Activated CD4-positive, alpha-beta T cell treated with anti-CD3 and anti-CD28 coated beads for 1 hour (primary cell): ENCODE measurements at places on chromosomes 3 and 15.

- no peak for DNase-seq
These were observed 531.4 kb downstream of the ZIC1 start for GRCh38 chr3:147940405-147941193.

DNA sequence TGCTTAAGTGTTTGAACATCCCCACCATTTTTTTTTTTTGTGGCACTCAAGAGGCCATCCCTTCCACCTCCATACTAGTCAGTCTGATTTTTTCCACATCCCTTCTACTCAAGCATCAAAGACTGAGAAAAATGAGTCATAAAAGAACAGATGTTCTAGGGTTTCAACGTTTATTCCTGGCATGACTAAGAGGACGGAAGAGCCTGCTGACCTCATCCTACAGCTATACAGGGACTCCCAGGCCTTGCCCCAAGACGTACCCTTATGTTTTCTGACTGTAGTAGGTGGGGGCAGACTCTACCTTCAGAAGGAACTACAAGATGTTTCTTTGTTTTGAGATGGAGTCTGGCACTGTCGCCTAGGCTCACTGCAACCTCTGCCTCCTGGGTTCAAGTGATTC is 3.3 kb upstream of the ITPKA start:
- DNase-seq, result no peak

- no peak for DNase-seq
These were observed 378.7 kb downstream of the MCTP2 start for GRCh38 chr15:94610069-94610468.

DNA sequence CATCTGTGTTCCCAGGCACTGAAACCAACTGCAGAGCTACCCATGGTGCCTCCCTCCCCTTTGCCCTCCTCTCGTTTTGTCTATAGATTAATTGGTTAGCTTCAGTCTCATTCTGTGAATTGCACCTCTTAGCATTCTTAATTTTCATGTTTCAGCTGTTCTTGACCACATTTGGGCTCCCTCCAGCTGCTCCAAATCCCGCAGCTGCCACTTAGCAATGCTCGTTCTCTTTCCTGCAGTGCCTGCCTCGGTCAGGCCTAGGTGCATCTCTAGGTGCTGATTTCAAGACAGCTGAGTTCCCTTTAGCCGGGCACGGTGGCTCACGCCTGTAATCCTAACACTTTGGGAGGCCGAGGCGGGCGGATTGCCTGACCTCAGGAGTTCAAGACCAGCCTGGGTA is 47.0 kb upstream of the SMAD3 start:
- DNase-seq, result no peak

DNA sequence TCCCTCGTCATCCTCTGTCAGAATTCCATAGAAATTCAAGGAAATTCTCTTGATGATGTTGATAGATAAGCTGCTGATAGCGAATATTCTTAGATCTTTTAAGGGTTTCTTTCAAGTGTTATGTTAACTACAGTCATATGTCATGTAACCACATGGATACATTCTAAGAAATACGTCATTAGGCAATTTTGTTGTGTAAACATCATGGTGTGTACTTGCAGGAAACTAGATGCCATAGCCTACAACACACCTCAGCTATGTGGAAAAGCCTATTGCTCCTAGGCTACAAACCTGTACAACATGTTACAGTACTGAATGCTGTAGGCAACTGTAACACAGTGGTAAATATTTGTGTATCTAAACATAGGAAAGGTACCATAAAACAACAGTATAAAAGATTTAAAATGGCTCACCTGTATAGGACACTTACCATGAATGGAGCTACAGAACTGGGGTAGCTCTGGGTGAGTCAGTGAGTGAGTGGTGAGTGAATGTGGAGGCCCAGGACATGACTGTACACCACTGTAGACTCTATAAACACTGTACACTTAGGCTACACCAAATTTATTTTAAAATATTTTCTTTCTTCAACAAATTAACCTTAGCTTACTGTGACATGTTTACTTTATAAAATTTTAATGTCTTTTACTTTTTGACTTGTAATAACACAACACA is 34.6 kb downstream of the GLDN start:
- DNase-seq, result no peak

DNA sequence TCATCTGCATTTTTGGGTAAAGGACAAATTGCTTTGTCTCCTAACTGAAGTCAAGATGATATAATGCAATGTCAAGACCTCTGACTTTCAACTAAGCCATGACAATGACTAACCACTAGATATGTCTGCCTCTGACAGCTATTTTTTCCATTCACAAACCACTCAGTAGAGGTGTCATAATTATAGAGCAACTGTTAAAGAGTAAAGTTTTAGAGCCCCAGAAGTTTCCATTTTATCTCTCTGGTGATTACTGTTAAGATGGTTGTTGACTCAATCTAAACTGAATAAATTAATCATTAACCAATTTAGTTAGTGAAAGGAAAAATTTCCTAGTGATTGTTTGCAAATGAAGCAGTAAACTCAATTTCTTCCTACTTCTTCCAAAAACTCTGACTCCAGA is 779.9 kb downstream of the GRM7 start:
- no peak for DNase-seq

GRCh38 chr15:61226361-61227256 is 2.5 kb downstream of the RORA start:
- no peak for DNase-seq

DNA sequence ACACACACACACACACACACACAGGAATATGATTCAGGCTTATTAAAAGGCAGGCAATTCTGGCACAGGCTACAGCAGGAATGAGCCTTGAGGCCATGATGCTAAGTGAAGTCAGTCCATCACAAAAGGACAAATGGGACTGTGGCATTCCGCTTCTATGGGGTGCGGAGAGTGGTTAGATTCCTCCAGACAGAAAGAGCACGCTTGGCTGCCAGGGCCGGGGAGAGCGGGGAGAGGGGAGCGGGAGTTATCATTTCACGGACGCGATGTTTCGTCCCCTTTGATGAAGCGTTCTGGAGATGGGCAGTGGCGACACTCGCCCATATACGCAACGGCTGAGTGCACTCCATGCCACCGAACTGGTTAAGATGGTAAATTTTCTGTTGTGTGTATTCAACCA is 58.5 kb upstream of the FAM174B start:
- DNase-seq, result no peak

DNA sequence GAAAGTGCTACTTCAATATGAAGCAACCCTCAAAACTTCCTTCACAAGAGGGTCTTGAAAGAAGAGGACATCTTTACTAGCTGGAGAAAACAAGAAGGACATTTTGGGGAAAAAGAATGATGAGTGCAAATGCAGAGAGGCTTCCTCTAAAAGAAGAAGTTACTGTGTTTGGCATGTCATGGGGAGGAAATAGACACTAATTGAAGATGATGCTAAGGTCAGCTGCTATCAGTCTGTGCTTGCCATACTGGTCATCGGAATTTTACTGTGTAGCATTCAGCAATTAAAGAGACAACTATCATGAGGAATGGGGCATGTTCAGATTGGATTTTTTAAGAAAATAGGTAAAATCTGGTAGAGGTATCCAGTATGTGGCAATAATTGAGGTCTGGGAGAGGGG is 60.0 kb downstream of the THRB start:
- no peak for DNase-seq

DNA sequence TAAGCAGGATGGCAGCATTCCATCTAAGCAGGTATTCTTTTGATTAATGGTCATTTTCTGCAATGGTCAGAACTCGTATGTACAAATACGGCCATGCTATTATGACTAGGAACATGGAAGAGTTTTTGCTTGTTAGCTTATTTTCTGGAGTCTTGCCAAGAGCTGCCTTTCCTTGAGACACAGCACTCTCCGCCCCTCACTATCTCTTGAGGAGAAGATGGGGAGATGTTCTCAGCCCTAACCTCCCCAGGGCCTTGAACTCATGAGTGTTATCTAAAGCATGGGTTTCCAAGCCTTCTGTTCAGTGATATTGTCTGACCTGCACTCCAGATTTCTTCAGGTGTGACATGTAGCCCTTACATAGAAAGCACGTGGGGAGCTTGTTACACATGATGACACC is 65.9 kb upstream of the ACTC1 start:
- no peak for DNase-seq

GRCh38 chr3:138433892-138434275 is 532 bp upstream of the ESYT3 start:
- DNase-seq, result no peak

DNA sequence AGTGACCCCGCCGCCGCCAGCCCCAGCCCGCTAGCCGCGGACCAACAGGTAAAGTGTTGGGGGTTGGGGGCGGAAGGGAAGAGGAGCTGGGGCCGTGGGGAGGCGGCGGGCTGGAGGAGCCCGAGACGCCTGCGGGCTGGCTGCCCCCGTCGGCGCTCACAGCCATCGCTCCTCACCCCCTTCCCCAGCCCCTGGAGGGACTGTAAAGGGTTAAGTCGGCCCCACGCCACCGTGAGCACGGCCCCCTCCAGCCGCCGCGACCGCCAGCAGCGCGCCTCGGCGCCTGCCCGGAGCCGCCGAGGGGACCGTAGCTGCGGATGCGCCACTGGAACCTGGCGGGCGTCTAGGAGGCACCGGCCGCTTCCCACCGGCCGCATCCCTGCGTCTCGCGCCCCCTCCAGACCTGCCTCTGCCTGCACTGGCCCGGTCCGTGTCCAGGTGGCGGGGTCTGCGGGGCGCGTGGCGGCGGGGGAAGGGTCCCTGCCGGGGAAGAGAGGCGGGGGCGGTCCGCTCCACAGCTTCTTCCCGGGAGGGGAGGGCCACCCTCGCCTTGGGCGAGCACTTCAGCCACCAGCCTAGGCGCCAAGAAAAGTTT is 522 bp downstream of the MED12L start:
- DNase-seq, result no peak

- DNase-seq, result no peak
These were observed 69.1 kb downstream of the MAGEF1 start for GRCh38 chr3:184642631-184643285.

DNA sequence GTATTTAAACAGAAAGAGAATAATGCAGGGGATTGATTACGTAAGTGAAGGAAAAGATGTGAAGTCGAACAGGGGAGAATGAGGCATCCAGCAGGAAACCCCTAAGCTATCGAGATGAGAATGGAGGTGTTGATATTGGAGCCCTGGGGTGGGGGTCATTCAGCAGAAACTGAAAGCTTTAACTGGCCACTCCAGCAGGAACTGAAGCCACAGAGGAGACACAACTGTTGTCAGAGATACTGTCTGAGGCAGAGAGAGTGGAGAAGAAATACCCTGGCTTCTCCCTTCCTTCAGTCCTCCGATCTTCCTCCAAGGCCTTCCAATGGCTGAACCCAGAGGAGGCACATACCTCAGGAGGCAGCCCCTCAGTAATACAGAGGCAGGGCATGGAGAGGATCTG is 152.4 kb downstream of the THRB start:
- DNase-seq, result no peak

DNA sequence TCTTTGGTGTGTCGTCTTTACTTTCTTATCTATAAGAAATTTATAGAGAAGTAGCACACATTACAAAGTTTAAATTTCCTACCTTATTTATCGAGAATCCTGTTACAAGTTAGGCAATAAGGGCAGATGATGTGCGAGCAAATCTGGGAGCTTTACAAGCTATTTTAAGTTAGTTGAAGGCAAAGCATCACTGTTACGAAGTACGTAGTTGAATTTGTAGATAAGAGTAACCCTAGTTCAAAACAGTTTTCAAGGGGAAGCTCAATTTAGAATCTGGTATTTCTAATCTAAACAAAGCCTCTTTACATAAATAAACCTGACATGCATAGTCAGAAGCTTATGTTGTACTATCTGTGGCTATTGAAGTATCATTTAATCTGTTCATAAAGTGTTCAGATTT is 8.4 kb downstream of the KBTBD8 start:
- DNase-seq, result no peak

DNA sequence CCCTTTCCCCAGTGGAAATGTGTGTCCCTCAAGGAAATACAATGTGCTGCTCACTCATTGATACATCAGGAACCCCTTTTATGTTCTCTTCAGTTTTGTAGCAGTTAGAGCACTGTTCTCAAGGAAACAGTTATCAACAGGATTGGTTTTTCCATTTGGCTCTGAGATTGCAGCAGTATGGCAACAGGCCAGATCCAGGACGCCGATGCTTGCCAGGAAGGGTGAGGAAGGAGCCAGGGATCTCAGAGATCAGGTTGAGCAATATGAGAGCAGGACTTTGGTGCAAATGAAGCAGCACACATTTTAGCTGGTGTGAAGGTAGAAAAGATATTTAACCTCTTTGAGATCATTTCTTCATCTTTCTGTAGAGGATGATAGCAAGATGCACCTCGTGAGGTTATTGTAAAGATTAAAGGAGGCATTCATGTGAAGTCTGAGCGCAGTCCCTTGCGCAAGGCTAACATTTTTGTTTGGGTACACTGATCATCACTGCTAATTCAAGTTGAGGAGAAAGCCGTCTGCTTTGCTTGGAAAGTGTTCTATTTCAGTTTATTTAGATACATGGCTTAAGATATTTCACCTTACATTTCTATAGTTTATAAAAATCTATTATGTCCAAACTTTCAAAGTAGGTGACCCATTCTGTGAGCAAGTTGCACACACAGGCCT is 68.5 kb downstream of the KCNH8 start:
- no peak for DNase-seq

- no peak for DNase-seq
These were observed 67.9 kb downstream of the VGLL3 start for GRCh38 chr3:86923071-86923491.

DNA sequence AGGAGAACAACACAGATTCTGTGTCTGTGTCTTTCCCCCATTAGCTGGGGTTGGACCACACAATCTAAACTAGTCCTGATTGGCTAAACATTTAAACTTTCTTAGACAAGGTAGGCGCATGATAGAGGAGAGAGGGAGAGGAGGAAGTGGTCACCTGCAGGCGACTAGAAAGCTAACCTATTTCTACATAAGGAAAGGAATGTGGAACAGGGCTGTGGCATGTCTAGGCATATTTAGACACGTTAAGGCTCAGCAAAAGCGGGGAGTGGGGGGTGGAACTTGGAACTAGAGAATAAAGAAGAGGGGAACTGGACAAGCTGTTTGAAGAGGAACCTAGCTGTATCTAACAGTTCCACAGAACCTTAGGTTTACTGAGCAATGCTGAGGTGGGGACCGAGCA is 12.8 kb downstream of the LRRC28 start:
- no peak for DNase-seq

- no peak for DNase-seq
These were observed 85.3 kb downstream of the PIK3R4 start for GRCh38 chr3:130661140-130661891.

DNA sequence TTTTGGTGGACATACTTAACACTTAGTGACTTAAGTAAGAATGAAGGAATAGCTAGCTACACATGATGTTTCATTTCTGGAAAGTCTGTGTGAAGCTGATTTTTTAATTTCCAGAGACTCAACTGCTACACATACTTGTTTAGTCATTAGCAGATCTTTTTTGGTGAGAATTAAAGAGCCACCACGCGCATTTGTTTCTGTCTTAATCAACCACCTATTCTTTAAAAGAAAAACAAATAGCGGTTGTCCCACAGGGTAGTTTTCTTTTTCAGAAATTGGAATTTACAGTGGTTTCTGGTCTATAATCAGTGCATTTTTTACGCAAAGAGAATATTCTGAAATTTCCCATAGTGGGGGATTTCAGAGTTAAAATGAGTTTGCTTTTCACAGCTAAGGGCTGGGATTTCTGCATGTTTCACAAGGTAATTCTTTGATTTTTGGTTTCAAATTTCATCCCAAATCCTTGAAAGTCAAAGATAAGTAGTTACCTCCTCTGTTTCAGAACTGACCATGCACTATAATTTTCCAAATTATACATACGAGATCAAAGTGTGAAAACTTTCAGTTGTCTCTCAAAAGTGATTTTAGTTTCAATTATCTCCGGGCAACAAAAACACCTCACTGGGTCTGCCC is 631.0 kb upstream of the GRM7 start:
- no peak for DNase-seq
